ENCODE measurements at places on chromosomes 5 and 9.

DNA sequence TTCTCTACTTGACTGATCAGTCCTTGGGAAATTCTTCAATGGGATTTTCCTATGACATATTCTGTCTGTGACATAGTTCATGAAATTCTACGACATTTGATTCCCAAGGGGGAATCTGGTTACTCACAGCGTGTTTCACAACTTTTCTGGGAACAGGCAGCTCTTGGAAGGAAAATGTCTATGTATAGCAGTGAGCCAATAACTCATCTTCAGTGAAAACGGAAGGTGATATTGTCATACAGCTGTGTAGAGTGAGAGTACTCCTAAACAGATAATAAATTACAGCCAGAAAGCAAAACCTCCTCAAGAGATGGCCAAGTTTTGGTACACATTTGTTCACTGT is 91.4 kb downstream of the C9orf152 start:
- peak; percentile 95 for DNase-seq

GRCh38 chr5:53095931-53096525 is 13.5 kb downstream of the MOCS2 start:
- DNase-seq: peak; percentile 81

DNA sequence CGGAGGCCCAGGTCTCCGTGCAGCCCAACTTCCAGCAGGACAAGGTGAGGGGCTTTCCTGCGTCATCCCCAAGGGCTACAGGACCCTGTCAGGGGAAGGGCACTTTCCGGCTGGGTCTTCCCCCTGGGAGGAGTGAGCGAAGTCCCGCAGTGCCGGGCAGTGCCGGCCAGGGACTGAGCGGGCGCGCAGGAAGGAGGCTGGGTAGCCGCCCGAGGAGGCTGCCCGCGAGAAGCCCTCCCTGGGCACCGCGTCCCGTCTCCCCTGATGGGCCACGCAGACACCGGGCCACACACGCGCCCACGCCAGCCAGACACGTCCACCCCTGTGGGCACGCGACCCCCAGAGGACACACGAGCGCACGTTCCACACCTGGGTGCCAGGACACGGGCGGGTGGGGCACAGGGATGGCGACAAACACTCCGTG is 357 bp downstream of the PTGDS start:
- DNase-seq: no peak

DNA sequence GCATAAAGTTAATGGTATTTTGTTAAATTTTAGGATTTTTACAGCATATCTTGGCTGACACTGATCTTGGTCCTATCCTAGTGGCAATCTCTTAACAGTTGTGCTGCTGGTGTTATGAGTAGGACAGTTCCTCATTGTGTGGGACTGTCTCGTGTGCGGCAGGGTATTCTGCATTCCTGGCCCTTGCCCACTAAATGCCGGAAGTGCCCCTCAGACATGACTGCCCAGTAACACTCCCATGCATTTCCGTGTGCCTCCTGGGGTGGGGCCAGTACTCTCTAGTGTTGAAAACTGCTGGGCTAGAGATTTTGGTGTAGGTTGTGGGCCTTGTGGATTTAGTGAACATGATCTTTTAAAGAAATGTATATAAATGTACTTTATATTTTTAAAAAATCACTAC is 227.1 kb upstream of the DMRT1 start:
- peak; percentile 23 for DNase-seq

GRCh38 chr5:14469551-14470377 is 111.8 kb upstream of the OTULINL start:
- no peak for DNase-seq
